ENCODE measurements at places on chromosomes 2 and 18. TPM values are rescaled to one million over a fixed set of nuclear protein-coding genes. Genes with fewer than 3 reads are reported as not detected.

DNA sequence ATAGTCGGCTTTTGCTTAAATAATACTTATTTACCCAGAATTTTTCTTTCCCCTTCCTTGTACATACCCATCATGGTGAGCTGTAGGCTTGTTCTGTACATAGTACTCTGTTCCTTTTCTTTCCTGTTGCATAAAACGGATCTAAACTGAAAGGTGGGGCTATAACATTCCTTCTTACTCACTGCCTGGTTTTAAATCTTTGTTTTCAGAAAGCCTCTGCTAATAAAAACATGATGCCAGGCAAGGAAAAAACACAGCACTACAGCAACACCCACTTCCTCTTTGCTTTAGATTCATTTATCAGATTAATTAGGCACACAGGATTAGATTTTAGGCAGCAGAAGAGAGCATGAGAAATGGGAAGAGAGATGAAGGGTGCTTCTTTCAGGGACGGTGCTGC lies 19.6 kb upstream of the STON1 start:
- DNase-seq: no peak
- H3K4me3 ChIP-seq: no peak overlapping the region
- peaks cover 6% of the 10 kb centered on the region for H3K4me1 ChIP-seq
- no peak overlapping the region for H3K27ac ChIP-seq
- H3K36me3 ChIP-seq: no peaks in the 10 kb centered on the region
- H3K27me3 ChIP-seq: no peaks in the 10 kb centered on the region

DNA sequence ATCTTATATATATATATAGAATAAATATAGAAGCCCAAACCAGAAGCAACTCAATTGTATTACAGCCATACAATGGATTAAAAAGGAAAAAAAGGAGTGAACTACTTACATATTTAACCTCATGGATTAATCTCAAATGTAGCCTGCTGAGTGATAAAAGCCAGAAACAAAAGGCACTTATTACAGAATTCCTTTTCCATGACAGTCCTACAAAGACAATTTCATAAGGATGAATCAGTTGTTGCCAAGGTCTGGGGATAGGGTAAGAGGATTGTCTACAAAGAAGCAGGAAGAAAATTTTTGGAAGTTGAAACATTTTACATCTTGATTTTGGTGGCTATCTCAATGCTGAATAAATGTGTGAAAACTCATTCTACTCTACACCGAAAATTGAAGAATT lies 103.9 kb upstream of the DCC start:
- no peaks in the 10 kb centered on the region for H3K36me3 ChIP-seq
- DNase-seq: no peak
- H3K27ac ChIP-seq: no peak overlapping the region
- no peak overlapping the region for H3K4me3 ChIP-seq

- no peak overlapping the region for H3K27ac ChIP-seq
- no peak for DNase-seq
- no peak overlapping the region for H3K4me3 ChIP-seq
- H3K4me1 ChIP-seq: no peaks in the 10 kb centered on the region
These were observed 11.3 kb downstream of the RMP24 start for GRCh38 chr18:35983818-35984217.

Gene IL1RL1
- total RNA-seq: 2.2 TPM

Gene UCN
- 1.8 TPM for total RNA-seq

Gene TSPYL6
- total RNA-seq: 0.07 TPM

DNA sequence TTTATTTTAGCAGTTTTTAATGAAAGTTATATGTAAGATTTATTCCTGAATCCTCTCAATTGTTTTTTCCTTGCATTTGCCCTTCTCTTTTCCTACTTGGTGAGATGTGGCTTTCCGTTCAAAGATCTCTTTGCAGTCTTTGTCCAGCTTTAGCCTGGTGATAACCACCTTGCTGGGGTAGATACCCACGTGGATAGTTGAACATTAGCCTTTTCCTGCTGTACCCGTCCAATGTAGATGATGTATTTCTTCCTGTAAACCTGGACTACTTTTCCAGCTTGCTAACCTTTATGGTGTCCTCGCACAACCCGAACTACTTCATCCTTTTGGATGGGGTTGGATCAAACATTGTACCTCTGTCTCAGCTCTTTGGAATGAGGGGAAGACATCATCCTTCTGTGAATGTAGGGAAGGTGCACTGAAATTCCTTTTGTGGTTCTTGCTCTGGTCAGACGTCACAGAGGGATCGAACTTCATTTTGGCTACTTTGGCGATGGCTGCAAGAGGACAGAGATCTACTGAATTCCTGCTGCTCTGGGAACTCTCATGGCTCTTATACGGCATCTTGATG lies 293.2 kb upstream of the EPAS1 start:
- no peaks in the 10 kb centered on the region for H3K27me3 ChIP-seq
- no peak for DNase-seq
- H3K27ac ChIP-seq: no peak overlapping the region
- H3K36me3 ChIP-seq: no peaks in the 10 kb centered on the region

Gene FABP1
- total RNA-seq: not detected

DNA sequence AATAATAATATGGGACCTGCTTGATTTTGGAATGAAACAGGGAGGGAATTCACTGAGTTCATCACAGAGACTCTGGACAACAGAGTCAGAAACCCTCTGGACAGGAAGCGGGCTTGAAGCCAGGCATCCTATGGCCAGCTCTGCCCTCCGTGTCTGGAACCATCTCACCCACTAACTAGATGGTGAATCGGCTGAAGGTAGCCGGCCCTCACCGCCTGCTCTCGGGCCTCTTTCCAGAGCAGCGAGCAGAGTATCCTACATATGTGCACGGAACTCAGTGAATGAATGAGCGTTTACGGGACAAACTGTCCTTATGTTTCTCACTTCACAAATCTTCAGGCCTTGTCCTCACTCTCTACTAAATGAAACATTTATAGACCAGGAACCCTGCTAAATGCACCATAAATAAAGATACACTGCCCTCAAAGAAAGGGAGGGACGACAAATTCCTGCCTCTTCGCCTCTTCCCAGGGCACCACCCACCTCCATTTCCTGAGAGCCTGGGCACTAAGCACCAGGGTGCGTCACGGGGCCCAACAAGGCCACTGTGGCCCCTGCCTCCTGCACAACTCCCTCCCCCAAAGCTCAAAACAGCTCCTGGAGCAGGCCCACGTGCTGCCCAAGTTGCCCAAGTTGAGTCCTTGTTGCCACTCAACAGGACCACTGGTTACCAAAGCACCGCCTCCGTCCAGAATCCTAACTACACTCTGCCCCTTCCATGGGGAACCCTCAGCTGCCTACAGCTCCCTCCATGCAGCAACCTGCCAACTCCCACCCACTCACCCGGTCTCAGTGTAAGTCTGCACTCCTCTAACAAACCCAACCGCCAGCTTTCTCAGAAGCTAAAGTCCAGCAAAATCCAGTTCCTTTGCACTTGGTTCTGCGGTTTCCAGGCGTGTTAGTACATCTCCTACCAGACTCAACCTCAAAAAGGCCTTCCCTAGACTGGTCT lies 1.7 kb downstream of the TBC1D8 start:
- peaks cover 15% of the 10 kb centered on the region for H3K4me1 ChIP-seq
- no peaks in the 10 kb centered on the region for H3K27me3 ChIP-seq
- H3K4me3 ChIP-seq: peak overlapping the region; percentile 76

GRCh38 chr2:122168799-122169198 lies 413.3 kb downstream of the TSN start:
- no peak overlapping the region for H3K27ac ChIP-seq
- no peak for DNase-seq
- no peak overlapping the region for H3K4me3 ChIP-seq
- no peaks in the 10 kb centered on the region for H3K4me1 ChIP-seq

Gene RAMP1
- total RNA-seq: 29.4 TPM

DNA sequence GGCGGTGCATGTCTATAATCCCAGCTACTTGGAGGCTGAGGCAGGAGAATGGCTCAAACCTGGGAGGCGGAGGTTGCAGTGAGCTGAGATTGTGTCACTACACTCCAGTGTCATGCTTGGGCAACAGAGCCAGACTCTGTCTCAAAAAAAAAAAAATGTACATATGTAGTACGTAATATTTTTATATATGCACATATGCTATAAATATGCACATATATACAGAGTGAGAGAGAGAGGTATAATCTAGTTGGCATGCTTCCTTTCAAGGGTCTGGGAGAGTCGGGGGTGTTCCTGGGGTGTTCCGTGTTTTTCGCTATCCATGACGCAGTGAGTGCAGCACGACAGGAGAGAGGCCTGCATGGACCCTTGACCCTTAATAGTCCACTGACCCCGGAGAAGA lies 83.5 kb downstream of the AOX1 start:
- H3K4me3 ChIP-seq: no peak overlapping the region
- no peaks in the 10 kb centered on the region for H3K27me3 ChIP-seq
- H3K36me3 ChIP-seq: no peaks in the 10 kb centered on the region

- H3K27me3 ChIP-seq: no peaks in the 10 kb centered on the region
- H3K36me3 ChIP-seq: no peaks in the 10 kb centered on the region
- no peak overlapping the region for H3K27ac ChIP-seq
These were observed 23.9 kb downstream of the CTLA4 start for GRCh38 chr2:203891474-203891873.

DNA sequence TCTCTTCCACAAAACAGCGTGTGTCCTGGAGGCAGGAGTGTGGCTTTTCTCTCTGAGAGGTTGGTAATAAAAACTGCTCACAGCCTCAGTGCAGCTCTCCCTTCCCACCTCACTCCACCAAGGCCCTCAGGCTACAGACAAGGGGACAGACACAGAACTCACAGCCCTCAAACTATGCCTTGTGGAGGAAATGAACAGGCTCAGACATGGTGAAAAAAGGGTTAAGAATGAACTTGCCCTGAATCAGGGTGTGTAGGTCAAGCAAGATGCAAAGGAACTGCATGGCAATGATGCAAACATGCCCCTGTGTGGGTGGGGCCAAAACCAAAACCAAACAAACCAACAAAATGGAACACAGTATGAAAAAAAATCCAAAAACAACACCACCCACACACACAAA lies 125.8 kb downstream of the GALNT14 start:
- no peak overlapping the region for H3K4me3 ChIP-seq
- DNase-seq: no peak
- no peaks in the 10 kb centered on the region for H3K4me1 ChIP-seq
- H3K36me3 ChIP-seq: no peaks in the 10 kb centered on the region
- no peak overlapping the region for H3K27ac ChIP-seq
- H3K27me3 ChIP-seq: no peaks in the 10 kb centered on the region

Gene ARL5A
- 41.4 TPM for total RNA-seq
